T-helper 9 cell (primary cell): ENCODE measurements at places on chromosomes 2 and 18.

- DNase-seq, result no peak
Observed at GRCh38 chr2:118557791-118558190, 289.7 kb downstream of the EN1 start.

- DNase-seq, result no peak
Observed at GRCh38 chr18:23143016-23143814, 7.9 kb downstream of the CABLES1 start.

GRCh38 chr2:72138011-72138881, 9.4 kb downstream of the CYP26B1 start:
- DNase-seq, result no peak

- no peak for DNase-seq
Observed at GRCh38 chr2:215826838-215827441, 186.4 kb downstream of the MREG start.

GRCh38 chr18:59024829-59025228, 114.9 kb upstream of the SEC11C start:
- DNase-seq, result no peak

DNA sequence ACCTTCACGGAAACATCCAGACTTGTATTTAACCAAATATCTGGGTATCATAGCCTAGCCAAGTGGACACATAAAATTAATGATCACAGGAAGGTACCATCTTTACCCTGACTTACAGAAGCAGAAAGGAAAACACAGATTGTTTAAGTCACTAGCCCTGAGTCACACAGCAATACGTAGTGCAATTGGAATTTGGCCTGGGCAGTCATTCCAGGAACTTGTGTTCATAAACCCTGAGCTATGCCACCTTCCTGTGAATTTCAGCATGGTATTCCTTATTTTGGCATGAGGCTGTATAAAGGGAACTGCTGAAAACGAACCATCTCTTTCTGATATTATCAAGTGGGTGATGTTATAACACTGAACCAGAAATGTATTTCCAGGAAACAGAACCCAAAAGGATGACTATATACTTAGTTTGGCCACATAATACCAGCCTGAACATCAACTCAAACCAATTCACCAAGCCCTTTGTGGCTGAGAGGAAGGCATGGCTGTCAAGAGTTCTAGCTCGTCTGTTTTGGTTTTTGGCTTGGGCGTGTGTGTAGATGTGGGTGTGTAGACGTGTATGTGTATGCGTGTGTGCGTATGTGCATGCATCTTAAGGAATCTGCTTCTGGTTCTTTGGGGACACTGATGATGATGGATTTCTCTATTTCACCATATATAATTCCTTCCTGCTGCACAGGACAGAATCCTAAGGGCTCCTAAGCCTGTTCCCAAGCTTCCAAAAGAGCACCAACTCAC, 533.4 kb upstream of the ID2 start:
- no peak for DNase-seq

- DNase-seq, result no peak
Observed at GRCh38 chr2:165757906-165758675, 36.0 kb downstream of the GALNT3 start.
